ENCODE measurements at places on chromosomes 7 and 10.
A peak's percentile ranks its signal among the peaks of the same experiment; 100 is the strongest.

GRCh38 chr10:52216852-52217251 lies 97.2 kb upstream of the DKK1 start:
- peak; percentile 37 for DNase-seq

- DNase-seq, result no peak
Measured at GRCh38 chr7:97011536-97012364, 6.4 kb downstream of the DLX6 start.

DNA sequence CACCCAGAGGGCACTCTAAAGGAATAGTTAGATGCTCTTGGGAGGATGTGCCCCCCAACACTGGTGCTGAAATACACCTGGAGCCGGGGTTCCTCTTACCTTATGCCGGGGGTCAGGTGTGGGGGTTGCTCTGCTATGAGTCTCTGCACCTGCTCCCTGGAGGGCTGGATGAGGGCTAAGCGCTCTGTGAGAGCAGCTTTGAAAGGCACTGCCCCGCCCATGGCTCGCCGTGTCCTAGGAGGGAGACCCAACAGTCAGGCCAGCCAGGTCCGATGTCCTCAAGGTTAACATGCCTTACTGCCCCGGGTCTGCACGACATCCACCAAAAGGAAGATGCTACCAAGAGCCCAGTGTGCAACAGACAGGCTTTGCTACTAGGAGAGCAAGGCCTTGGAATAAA lies 31.7 kb downstream of the PSPH start:
- DNase-seq, result no peak

DNA sequence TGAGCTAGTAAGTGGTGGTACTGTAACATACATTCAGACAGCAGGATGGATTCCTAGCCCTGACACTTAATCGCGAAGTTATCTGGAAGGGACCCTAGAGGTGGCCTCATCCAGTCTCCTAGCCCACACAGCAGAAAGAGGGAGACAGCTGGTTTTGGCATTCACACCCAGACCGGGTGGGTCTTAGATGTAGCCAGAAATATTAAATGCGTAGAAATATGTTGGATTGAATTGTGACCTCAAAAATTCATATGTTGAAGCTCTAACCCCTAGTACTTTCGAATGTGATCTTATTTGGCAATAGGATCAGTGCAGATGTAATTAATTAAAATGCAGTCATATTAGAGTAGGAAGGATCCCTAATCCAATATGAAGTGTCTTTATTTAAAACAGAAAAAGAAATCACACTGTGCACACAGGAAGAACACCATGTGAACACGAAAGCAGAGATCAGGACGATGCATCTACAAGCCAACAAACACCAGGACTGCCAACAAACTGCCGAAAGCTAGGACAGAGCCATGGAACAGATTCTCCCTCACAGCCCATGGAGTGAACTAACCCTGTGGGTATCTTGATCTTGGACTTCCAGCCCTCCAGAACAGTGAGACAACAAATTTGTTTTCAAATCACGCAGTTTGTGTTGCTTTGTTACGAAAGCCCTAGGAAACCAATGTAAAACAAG lies 2.9 kb upstream of the XPNPEP1 start:
- no peak for DNase-seq

GRCh38 chr10:89256340-89256739 lies 4.8 kb upstream of the LIPA start:
- DNase-seq, result peak; percentile 76

- DNase-seq, result no peak
Measured at GRCh38 chr7:70052691-70053090, 454.4 kb downstream of the AUTS2 start.

GRCh38 chr7:148699782-148700629 lies 1.3 kb downstream of the CUL1 start:
- peak; percentile 41 for DNase-seq

- no peak for DNase-seq
Measured at GRCh38 chr10:36489611-36490228, 635.7 kb upstream of the ANKRD30A start.

DNA sequence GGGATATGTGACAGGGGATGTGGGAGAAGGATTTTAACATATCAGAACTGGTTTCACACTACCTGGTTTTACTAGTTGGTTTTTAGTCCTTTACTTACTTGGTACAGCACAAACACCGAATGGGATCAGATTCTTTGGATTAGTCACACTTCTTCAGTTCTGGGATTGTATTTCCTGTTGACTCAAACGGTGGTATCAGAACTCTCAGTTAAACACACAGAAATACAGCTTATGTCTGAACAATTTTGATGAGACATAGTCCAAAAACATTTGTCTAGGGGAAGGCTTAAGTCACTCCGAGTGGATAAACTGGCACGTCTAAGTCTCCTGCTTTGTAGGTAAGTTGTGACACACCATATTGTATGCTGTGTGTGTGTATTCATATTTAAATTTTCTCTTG lies 480.5 kb downstream of the PHTF2 start:
- no peak for DNase-seq

GRCh38 chr7:39421661-39422060 lies 144.5 kb upstream of the YAE1 start:
- no peak for DNase-seq

DNA sequence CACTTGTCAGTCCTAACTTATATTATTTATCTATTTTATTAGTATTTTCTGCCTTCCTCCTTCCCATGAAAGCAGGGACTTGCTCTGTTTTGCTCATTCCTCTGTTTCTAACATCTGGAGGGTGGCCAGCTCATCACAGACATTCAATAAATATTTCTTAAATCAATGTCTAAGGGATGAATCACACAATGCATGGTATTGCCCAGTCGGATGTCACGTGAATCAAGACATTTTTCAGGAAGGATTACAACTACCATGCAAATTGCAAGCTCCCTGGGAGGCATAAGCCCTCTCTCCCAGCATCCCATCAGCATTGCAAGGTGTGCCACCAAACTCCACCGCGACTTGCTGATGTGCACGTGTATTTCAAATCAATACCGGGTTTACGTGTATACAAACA lies 146.6 kb upstream of the RNF32 start:
- no peak for DNase-seq

GRCh38 chr10:122435212-122435827 lies 19.1 kb upstream of the ARMS2 start:
- peak; percentile 31 for DNase-seq

DNA sequence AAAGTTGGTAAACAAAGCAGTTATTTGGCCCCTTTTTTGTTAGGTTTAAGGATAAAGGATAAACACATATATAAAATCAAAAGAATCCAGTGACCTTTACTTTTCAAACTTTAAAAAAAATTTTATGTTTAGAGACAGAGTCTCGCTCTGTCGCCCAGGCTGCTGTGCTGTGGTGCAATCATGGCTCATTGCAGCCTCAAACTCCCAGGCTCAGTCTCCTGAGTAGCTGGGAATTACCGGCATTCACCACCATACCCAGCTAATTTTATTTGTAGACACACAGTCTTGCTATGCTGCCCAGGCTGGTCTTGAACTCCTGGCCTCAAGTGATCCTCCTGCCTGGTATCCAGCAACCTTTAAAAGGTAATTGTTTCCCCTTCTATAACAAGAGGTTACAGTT lies 31.3 kb downstream of the GNA12 start:
- DNase-seq, result peak; percentile 59

GRCh38 chr7:146115851-146116520 lies 615 bp upstream of the CNTNAP2 start:
- DNase-seq, result no peak

DNA sequence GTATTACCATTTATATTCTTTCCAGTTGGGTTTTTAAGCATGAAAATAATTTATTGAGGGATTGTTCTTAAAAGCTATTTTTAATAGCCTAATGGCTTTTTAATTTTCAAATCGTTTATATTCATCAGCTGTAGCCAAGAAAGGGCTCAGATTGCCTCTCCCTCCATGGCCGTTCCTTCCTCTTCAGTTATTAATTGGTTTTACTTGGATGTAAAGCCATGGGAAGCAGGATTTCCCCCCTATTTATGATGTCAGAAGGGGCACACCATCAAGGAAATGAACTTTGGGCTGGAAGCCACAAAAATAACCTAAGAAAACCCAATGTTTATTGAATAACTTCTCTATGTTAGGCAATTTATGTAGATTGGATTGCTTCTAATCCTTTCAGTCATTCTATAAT lies 656.3 kb downstream of the TYW1 start:
- DNase-seq, result no peak

DNA sequence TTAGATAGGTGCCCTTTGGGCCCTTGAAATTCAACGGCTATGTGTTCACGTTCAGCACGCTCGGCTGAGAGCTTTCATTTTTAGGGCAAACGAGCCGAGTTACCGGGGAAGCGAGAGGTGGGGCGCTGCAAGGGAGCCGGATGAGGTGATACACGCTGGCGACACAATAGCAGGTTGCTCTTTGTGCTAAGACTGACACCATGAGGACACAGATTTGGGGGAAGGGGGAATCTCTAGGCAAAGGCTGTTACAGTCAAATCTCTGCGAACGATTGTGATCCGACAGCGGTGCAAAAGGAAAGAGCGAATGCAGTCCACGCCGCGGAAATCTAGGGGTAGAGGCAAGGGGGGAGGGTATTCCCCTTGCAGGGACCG lies 667 bp downstream of the KLLN start:
- no peak for DNase-seq

- no peak for DNase-seq
Measured at GRCh38 chr7:138819625-138820024, 21.6 kb upstream of the ATP6V0A4 start.

- peak; percentile 25 for DNase-seq
Measured at GRCh38 chr10:34305189-34305588, 509.9 kb downstream of the PARD3 start.

DNA sequence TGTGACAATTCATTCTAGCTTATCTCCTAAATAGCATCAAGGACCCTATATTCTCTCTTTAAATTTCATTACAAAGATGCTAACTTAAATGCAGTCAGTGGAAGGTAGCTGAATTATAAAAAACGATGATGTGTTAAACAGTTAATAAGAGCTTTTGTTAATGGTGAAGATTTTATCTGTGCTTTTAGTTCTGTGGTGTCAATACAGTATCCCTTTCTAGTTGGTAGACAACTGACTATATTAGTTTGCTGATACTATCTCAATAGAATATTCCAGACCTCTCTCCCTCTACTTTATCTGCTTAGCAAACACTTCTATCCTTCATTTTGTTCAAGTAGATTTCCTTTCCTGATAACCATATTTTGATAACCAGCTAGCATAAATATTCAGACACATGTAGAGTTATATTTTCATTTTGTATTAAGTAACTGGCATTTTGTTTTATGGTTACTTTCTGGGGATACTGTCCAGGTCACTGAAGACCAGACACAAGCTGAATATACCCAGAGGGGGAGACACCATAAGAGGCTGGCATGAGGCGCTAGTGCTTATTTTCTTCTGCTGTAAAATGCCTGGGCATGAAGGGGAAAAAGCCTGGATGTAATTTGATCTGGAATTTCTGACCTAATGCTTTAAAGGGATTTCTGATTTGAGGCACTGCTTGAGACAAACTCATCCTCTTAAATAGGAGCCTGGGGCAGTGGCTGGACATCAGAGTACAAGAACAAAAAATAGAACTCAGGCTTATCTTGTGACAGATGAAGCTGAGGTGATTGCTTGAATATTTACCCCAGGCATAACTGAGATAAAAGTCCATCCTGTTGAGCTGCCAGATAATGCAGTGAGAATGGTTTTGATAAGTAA lies 197.5 kb downstream of the MALRD1 start:
- no peak for DNase-seq

- no peak for DNase-seq
Measured at GRCh38 chr7:90720984-90721760, 125.1 kb downstream of the CDK14 start.

- DNase-seq, result no peak
Measured at GRCh38 chr10:4748491-4749270, 77.3 kb upstream of the AKR1E2 start.

GRCh38 chr7:111833466-111833865 lies 271.2 kb upstream of the IMMP2L start:
- no peak for DNase-seq

DNA sequence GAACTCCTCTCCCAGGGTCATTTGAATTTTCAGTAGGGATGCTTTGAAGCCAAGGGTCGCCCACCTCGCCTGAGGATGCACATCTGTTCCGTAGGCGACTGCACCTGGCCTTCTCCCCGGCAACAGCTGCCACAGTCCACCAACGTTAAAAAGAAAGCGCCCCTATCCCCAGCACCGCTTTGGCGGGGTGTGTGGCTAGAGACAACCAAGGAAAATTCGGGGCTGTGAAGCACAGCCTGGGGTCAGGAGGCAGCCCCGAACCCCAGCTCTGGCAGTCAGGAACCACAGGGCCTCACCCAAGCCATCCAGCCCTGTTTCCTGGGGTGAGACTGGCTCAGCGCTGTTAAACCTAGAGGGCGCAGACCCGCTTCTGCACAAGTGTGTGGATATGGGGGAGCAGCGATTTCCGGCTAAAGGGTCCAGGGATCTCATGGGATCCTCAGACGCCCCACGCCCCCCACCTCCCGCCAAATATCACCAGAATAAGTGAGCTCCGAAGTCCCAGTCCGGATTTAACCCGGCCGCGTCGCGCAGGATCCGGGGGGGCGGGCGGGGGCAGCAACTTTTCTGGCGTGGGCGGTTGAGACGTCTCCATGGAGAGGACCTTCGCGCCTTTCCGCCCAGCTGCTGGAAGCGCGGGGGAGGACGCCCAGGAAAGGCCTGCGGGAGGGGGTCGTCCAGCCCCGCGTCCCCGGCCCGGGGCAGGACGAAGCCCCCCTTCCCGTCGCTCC lies 822 bp downstream of the ZC3HAV1L start:
- no peak for DNase-seq

GRCh38 chr7:37665352-37666022 lies 18.1 kb upstream of the GPR141 start:
- DNase-seq, result no peak

DNA sequence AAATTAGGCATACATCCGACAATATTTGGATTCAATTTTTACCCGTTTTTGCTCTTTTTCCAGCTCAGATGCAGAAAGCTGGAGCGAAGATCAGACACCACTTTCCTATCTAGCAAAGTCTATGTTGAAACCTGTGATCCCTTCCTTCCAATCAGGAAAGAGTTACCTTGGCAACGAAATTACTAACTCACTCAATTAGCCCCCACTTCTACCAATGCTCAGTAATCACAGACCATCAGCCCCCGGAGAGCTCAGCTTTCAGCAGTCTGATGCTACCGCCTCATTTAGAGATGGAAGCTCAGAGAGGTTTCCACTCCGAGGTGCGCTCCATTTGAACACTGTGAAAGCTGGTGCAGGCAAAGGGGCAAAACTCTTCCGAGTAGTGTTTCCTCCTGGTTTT lies 6.7 kb downstream of the FRAT1 start:
- DNase-seq, result no peak

- no peak for DNase-seq
Measured at GRCh38 chr10:13684806-13685482, 98.2 kb downstream of the PRPF18 start.

GRCh38 chr10:3647074-3647473 lies 137.9 kb downstream of the KLF6 start:
- no peak for DNase-seq

Measured in inflammatory macrophage treated with lipopolysaccharide for 1 hour (primary cell).